Stimulated activated CD8-positive, alpha-beta memory T cell treated with anti-CD3 and anti-CD28 coated beads, Interleukin-2, amount 100 ng/mL, for 1 hour (primary cell): ENCODE measurements at places on chromosomes 5 and 9.

GRCh38 chr5:80926979-80927656 is 33.0 kb upstream of the RASGRF2 start:
- DNase-seq = no peak

- no peak for DNase-seq
These were observed 341.9 kb downstream of the DIRAS2 start for GRCh38 chr9:90300611-90301276.

DNA sequence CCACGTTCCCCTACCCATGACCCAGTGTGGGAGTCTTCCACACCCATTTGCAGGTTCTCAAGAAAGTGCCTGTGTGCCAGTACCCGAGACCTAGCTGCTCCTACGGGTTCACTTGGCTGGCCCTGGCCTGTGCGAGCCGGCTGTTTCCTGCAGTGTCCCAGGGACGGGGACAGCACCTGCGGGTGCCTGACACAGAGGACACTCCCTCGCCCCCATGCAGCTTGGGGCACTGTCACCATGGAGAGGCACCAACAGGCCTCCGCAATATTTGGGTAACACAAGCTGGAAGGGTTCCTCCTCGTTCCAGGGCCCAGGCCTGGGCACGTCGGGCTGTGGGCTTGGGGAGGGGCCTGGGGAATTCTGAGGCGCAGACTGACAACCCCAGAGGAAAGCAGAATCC is 41.4 kb downstream of the DUSP1 start:
- DNase-seq = no peak

DNA sequence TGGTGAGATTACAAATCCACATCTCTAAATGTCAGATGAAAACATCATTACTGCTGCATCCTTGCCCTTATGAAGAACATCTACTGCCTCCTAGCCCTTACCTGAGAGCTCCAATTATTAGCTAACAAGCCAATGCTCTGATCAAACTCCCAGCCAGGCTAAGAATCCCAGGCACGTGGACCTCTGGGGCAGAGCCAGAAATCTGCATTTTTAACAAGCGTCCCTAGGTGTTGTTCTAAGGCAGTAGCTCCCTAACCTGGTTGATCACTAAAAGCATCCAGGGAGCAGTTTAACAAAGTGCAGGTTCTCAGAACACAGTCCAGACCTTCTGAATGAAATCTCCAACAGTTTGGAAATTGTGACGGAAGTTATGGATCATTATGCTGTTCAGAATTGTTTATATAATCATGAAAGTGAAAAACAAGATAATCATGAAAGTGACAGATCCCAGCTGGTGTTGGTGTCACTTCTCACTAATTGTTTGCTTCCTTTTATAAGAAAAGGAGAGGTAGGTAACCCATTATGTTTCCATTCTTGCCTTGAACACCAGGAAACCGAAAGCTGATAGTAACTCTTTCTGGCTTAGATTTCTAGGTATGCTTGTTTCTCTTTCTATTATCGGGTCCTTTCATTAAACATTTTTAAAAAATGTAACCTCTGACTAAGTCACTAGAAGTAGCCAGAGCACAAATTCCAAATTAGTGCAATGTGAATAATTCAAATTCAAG is 216.5 kb upstream of the NR4A3 start:
- no peak for DNase-seq

DNA sequence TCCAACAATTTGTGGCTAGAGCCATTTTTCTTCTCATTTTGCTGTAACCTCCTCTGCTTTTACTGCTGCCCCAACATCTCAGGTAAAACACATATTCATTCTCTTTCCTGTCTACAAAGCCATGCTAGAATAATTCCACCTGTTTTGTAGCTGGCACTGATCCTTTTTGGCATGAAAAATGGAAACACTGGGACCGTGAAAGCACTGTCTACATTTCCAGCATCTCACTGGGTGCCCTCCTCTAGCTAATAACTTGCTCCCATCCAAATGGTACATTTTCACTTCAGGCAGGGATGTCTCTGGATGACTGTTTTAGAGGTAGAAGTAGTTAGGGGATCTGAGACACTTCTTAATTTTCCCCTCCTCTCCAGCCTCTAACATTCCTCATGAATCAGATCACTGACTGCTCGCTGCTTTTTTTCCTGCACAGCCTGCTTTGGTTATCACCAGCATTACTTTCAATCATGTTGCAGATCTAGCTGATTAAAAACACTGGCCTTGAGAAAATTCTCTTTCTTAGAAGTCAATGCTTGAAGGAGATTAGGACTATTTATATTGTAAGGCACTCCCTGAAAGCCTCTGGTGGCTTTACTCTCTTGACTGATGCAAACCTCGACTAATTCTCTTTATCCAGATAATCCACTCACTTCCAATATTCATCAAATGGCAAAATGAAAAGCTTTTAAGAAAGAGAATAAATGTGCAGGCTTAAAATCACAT is 1312.6 kb upstream of the DMAC1 start:
- DNase-seq = no peak

DNA sequence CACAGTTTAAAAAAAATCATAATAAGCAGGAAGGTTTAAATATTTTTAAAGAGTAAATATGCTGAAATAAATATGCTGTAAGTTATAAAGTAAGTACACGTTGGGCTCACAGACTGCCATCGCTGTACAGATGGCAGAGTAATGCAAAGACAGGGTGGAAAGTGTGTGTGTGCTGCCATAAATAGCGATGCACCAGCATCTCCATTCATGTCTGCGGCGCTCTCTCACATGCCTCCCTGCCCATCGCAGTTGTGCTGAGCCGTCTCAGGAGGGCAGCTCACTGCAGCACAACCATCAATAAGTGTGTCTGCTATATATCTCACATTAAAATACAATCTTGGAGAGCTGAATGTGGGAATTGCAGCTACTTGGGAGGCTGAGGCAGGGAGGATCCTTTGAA is 14.3 kb downstream of the MOCS2 start:
- no peak for DNase-seq

GRCh38 chr5:174056064-174056847 is 10.8 kb downstream of the NSG2 start:
- no peak for DNase-seq

GRCh38 chr5:111262153-111262552 is 38.0 kb downstream of the CAMK4 start:
- no peak for DNase-seq

DNA sequence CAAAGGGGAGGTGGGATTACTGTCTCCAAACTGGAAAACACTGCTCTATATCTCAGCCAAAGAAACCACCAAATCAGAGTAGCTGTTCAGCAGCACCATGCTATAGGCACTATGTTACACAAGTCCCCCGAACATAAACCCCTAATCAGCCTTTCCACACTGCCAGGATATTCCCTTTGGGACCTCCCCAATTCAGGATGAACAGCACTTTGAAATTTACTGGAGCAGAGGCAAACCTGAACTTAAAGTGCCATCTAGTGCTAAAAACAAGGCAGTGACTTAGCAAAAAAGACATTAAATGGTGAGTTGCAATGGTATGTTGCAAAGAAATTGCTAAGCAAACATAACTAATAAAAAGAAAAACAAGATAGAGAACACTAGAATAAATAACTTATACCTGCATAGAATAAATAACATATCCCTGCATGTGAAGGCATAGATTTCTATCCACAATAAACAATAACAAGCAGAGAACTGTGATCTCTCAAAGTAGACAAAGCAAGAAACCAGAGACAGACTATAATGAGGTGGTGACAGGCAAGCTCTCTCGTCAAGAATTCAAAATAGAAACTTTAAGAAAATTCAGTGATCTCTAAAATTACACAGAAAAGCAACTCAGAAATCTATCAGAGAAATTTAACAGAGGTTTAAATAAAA is 584.4 kb upstream of the ACO1 start:
- DNase-seq = no peak

GRCh38 chr9:76027416-76027815 is 136.9 kb downstream of the PCSK5 start:
- DNase-seq = no peak

- no peak for DNase-seq
These were observed 489.3 kb downstream of the TLE4 start for GRCh38 chr9:80061096-80061495.

- DNase-seq = no peak
These were observed 94.0 kb downstream of the PHF2 start for GRCh38 chr9:93670208-93671019.

DNA sequence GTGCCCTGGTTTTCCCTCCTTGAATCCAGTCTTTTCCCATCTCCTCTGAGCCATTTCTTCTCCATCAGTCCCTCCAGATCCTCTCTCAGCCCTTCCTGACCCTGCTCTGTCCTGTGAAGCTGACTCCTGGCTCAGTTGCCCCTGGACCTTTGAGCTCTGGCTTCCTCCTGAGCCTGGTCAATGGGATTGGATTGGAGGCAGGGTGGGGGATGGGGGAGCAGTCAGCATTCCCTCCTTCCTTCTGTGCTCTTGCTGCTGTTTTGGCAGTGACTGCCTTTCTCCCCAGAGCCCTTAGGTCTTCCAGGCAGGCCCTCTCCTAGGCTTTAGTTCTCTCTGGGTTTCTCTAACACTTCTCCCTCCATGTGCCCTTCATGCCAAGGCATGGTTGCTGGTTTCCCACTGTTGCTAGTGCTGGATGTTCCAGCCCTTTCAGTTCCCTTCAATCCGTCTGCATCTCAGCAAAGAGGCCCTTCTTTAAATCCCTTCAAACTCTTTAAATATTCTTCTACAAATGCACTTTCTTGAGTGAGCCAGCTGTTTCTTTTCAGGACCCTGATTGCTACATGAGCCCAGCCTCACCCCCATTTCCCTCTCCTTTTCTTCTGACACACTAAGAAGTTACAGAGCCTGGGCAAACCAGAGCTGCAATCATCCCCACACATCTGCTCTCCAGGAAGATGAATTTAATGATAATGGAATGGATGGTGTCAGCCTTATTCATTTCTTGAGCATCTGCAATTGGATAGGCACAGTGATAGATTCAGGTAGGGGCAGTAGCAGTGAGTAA is 2.2 kb downstream of the TNFSF15 start:
- DNase-seq = no peak
